RPMI7951 (cell line): ENCODE measurements at places on chromosomes 11 and 22. TPM values are rescaled to one million over a fixed set of nuclear protein-coding genes. Genes with fewer than 3 reads are reported as not detected.

GRCh38 chr11:44766112-44766971, 39.6 kb downstream of the TSPAN18 start:
- peak; percentile 91 for DNase-seq

Gene OTOG
- total RNA-seq = not detected in 2 replicates

DNA sequence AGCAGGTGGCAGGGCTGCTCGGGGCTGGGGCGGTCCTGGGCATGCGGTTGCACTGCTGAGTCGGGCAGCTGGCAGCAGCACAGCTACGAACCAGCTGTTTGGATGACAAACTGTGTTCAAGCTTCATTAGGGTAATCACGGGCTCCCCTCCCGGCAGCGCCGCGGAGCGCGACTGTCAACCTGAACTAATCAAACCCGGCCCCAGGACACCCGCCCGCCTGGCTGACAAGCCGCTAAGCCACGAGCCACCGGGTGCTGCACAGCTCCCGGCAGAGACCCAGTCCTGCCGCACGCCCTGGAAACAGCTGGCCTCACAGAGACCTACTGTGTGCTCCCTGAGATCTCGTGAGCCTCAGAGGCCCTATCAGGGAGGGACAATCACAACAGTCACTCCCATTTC, 60.6 kb upstream of the TCF20 start:
- peak; percentile 17 for DNase-seq

DNA sequence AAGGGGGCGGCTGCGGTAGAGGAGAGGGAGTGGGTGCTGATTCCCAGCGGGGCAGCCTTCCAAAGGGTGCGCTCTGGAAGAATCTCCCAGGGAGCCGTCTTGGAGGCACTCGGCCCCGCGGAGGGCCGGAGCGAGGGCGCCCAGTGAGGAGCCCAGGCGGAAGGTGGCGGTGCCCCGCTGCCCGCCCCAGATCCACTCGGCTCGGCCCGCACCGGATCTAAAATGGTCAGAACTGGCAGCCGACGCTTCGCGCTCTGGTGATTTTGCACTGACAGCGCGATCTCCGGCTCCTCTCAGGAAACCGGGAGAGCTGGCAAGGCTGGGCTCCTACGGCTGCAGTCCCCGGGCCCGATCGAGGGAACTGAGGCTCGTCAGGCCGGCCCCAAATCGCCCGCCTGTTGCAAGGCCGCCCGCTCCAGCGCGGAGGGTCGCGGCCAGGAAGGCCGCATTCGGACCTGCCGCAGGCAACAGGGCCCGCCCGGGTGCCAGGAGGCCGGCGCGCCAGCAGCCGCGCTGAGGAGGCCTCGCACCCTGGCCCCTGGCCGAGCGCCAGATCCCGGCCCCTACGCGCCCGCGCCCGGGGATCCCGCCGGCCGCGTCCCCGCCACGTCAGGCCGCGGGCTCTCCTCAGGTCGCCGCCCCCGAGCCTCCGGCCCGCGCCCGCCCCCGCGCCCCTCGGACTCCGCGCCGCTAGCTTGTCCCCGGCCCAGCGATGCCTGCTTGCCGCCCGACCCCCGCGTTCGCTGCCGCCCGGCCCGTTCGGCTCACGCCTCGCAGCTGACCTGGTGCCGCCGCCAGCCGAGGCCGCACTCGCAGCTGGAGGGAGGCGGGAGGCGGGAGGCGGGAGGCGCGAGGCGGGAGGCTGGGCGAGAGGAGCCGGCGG, at the start of gene KLHL22:
Gene KLHL22, minus strand, starts transcription at position 818 of the 883 bp plus-strand sequence. CDS start 6,584 bp downstream, outside the sequence.
- peak; percentile 39 for DNase-seq

- DNase-seq = no peak
These were observed 152.2 kb upstream of the E2F8 start for GRCh38 chr11:19392847-19393518.

- no peak for DNase-seq
These were observed 46.6 kb downstream of the ST14 start for GRCh38 chr11:130206141-130206540.

DNA sequence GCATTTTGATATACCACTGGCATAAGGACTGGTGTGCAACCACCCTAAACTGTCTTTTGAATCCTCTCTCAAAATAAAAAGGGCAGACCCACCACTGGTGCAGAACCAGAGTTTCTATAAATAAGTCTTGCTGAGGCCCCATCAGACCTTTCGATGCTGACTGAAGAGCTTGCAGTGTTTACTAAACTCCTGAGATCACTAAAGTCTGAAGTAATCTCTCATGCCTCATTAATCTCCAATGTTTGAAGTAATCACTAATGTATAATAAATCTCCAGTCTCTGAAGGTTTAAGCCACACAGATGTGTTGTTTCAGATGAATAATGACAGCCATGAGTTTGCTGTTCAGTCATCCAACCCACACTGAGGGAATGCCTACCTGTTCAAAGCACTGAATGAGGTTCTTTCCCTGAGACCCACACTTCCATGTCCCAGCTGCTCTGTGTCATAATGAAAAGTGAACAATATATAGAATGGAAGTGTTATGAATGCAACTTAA, 50.6 kb upstream of the DEUP1 start:
- DNase-seq = no peak

DNA sequence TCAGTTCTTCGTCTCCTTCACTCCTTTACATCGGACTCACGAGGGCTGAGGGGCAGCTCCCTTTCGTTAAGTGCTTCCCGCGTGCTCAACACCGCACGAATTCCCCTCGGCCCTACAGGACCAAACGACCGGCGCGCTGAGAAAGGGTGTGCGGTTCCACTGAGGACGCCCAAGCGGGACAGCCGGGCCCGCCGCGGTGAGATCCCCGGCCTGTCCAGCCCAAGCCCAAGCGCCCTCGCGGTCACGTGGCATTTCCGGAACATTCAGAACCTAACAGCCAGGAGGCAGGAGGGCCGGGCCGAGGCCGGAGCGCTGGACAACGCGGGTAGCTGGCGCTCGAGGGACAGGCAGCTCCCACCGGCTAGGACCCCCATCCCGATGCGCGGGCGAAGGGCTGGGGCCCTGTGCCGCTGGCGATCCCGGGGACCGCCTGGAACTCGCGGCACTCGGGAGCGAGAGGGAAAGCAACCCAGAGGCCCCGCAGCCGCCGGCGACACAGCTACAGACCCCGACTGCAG, 737 bp upstream of the STIP1 start:
- DNase-seq = peak; percentile 84

Gene ST14
- 0.60 TPM in 1 of 2 replicates, not detected in the other for total RNA-seq

DNA sequence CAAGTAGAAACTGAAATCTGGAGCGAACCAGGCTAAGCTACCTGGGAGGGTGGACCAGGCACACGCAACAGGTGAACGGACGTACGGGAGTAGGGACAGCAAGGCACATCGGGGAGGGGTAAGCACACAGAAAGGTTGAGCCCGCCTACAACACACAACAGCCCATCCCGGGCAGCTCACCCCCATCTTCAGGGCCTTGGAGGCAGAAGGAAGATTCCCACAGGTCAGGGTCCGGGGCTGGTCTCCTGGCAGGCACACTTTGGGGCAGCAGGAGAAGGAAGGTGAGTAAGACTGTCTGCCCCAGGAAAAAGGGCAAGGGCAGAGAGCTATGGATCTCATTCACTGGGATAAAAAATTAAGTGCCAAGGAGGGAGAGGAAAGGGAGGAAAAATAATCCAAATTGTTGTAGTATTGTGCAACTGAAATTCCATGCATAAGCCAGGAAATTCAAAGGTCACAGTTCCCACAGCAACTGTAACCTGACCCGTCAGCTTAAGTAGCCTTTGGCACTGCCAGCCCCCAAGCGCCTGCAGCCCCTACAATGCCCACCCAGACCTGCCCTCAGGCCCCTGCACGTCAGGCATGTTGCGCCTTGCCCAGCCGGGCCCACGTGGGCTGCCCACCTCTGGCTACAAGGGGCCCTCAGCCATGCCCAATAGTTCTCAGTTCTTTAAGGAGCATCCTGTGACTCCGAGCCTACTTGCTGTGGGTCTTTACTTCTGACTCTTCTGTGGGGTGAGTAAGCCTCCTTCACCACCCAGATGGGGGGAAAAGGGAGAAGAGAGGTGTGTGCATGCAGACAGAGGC, 51.8 kb downstream of the MICAL3 start:
- DNase-seq = peak; percentile 81

Gene ROBO4
- total RNA-seq = 8.9 and 9.6 TPM in 2 replicates

Gene SHANK2
- under 0.01 and 0.10 TPM in 2 replicates for total RNA-seq

- DNase-seq = no peak
These were observed 219.9 kb upstream of the GRIA4 start for GRCh38 chr11:105389952-105390351.

DNA sequence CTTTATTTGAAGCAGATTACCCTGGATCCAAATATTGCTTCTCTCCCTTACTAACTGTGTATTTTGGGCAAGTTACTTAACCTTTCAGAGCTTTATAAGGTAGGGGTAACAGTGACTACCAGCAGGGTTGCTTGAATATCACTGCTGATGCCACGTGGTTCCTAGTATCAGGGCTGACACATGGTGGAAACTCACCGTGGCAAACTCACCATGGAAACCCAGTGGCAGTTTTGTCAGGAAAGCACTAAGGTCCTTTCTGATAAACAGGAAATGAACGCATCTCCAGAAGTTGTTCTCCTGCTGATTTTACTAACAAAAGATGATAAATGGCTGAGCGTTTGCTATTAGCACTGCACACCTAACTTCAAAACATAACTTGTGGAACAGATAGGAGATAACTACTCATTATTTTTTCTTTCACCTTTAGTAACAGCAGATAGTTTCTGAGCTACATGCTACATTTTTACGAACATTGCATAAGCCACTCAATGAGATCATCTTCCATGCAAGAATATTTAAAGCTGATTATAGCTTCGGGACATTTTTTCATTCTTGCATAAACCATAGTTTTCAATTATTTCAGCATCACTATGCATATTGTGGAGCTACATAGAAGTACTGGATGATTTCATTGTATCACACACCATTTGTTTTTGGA, 59.7 kb upstream of the RAG2 start:
- no peak for DNase-seq

DNA sequence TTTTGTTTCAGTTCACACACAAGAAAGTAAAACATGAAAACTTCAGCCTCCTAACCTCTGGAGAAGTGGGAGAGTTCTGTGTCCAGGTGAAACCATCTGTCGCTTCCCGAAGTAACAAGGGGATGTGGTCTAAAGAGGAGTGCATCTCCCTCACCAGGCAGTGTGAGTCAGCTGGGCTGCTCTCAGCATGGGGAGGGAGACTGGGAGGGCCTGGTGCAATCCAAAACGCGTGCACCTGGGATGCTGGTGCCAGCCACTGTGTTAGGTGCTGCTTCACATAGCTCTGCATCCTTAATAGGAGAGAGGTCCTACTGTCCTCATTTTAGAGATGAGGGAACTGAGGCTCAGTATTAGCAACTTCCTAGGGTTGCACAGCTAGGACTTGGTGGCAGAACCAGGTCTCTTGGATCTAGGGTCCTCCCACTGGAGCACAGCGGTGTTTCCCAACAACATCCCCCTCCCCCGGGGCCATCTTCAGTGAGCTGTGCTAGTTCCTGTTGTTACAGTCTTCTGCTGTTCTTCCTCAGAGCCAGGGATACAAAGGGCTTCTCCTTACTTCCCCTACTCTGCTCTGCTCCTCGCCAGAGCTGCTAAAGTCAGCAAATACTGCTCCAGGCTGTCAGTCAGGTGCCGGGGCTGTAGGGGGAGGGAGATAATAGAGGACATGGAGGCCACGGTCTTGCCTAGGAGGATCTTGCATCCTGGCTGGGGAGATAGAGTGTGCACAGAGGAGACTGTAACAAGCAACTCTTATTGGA, 8.0 kb downstream of the IL10RA start:
- no peak for DNase-seq

DNA sequence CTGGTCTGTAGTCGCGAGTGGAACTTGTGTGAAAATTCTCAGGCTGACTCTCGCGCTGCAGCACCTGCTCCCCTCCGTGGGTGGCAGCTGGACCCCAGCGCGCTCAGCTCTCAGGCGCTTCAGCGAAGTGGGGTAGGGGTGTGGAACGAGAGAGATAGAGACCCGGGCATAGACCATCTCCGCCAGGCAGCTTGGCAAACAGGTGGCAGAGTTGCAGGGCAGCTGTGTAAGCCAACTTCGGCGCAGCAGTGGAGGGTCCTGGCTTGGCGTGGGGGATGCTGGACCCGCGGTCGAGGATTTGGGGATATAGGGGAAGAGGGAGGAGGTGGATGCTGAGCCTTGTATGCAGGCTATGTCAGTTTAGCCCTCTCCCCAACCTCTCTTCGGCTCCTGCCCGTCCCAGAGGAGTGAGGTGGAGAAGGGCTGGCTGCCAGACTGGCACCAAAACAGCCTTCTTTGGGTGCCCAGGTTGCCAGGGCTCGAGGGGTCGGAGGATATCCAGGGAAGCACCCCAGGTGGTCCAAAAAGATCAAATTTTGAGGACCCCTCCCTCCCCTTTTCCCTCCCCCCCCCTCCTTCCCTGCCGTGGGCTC, 746 bp upstream of the CALCB start:
- DNase-seq = no peak

GRCh38 chr22:31089160-31090100, 8.3 kb downstream of the SMTN start:
- no peak for DNase-seq

- peak; percentile 4 for DNase-seq
These were observed 224.6 kb upstream of the PLET1 start for GRCh38 chr11:112485280-112485679.

DNA sequence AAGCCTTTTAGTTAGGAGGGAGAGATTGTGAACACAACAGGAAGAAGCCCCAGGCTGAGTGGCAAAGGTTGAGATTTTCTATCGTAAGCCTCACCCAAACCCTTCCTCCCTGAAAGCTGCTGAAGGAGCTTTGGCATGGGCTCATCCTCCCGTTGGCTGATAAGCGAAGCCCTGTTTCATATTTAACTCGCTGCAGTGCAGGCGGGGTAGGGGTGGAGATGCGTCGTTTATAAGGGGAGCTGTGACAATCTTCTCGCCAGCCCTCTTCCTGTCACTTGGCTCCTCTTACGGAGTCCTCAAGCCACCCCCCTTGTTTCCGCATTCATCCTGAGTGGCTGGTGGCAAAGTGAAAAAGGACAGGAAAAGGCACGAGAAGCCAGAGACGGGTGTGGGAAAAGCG, 137.0 kb downstream of the OR4C45 start:
- DNase-seq = peak; percentile 12

Gene DENND6B
- total RNA-seq = 0.68 and 2.2 TPM in 2 replicates

Gene XKR3
- not detected in 2 replicates for total RNA-seq

GRCh38 chr11:101407324-101407723, 176.5 kb downstream of the TRPC6 start:
- no peak for DNase-seq

DNA sequence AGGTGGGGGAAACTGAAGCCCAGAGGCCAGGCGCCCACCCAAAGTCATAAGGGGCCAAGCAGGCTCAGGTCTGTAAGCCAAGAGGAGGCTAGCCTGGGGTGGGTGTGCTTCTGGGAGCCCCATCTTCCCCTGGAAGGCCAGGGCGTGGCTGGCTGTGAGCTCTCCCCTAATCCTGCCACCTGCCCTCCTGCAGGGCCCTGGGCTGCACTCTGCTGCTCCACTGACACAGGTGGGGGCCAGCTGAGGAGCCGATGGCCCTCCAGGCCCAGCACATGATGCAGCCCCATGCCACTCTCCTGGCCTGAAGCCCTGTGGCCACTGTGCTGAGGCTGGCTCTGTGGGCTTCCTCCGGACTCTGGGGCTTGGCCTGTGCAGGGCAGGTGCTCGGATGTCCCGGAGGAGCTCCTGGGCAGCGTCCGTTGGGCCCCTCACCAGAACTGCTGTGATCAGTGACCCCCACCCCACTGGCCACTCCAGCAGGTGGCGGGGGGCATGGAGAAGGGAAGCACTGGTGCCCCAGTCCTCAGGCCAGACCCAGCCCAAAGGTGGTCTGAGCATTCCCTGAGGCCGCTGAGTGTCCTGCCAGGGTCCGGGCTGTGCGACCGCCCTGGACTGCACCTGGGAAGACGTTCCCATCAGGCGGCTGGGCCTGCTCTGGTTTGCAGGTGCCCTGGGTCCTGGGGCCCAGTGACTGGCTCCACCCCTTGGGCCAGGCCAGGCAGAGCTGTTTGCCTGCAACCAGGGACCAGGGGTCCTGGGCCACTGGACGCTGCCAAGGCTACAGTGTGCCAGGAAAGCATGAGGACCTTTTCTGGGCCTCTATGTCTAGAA, 8.5 kb downstream of the PIM3 start:
- DNase-seq = no peak

Gene ADAMTS15
- 2.3 and 2.5 TPM in 2 replicates for total RNA-seq

Gene IFTAP
- 40.8 and 58.0 TPM in 2 replicates for total RNA-seq
